Stimulated activated CD8-positive, alpha-beta memory T cell treated with anti-CD3 and anti-CD28 coated beads, Interleukin-15, amount 100 ng/mL, for 4 hours (primary cell): ENCODE measurements at places on chromosomes 3 and 15.

DNA sequence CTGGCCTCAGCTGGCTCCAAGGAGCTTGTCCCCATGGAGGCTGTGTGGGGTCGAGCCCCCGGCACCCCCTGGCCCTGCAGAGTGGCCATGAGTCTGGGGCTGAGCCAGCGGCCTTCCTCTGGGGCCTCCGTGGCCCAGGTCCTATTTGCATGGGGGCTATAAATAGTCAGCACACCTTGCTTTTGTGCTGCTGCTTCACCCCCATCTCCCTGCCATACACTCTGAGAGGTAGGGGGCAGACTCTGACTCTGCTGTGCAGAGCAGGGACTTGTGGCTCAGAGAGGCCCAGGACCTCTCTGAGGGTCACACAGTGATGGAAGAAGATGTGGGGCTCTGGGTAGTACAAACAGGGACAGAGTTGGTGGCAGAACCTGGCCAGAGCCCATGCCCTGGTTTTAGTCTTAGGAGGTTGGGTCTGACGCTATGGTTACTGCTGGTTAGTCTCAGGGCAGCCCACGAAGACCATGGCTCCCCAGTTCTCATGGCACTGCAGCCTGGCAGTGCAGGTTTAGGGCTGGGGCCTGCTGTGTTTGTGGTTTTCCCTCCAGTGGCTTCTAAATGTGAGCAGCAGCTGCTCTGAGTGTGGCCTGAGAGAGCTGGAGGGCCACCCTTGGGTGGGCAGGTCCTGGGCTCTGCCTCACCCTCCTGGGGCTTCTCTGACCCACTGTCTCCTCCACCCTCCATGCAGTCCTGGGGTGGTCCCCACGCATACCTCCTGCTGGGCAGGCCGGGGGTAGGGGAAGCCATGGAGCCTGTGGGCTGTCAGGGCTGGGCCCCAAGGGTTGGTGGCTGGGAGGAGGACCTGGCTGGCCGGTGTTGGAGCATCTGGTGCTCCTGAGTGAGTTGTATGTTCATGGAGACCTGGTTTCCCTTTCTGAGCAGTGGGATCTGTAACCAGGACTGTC lies 13.6 kb downstream of the PRKCD start:
- no peak for DNase-seq

DNA sequence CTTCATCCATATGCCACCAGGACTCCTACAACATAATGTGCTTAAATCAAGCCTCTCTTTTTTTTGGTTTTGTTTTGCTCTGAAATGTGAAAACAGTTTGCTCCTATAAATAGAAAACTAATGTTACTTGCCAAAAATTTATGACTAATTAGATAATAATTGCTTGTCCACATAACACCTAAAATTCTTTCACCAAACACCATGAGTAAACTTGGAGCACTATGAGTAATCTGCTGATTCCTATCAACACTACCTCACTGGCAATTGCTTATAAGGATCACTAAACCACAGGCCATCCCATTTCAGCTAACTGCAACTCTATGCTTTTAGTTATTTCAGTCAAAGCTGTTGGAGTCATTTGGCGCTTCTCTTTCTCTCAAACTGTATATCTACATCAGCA lies 252.7 kb downstream of the EPHA3 start:
- no peak for DNase-seq

GRCh38 chr3:26624209-26624765 lies 1.7 kb downstream of the LRRC3B start:
- no peak for DNase-seq

DNA sequence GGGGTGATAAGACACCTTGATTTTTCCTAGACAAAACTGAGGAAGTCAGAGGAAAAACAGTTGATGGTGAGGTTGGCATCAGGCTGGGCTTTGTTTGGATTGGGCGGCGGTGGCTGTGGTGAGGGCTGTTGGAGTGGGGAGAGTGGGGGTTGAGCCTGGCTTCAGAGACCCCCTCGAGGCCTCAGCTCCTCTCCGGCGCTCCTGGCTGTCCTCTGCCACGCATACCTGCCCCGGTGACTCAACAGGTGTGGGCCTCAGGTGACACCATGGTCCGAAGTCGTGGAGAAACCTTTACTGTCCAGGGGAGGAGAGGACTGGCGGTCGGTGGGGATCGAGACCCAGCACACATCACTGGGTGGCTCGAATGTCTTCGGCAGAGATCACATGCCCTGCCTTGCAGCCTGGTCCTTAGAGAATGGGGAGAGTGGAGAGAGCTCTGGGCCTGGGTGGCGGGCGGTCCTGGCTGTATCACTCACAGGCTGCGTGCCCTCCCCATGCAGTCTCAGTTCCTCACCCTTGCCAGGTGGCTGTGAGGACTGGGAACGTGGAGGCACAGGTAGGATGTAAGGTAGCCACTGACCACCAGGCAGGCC lies 2.6 kb downstream of the APBA2 start:
- DNase-seq: no peak

DNA sequence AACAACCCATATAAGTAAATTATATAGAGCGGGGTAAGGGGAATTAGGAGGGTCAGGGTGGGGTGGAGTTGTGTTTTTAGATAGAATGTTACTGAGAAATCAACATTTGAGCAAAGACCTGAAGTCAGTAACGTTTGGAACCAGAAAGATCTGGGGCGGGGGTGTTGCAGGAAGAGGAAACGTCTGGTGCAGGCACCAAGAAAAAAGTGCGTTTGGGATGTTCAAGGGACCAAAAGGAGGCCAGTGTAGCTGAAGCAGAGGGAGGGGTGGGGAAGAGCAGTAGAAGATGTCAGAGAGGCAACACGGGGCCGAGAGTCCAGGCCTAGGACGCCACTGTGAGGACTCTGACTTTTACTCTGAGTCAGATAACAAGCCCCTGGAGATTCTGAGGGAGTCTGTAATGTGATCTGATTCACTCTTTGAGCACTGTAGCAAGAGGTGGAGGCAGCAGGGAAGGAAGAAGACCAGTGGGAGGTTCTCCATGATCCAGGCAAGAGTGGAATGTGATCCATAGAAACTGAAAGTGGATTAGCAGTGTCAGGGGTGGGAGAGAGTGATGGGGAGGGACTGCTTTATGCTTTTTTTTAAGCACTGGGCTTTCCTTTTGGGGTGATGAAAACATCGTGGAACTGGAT lies 179.3 kb upstream of the CHRM5 start:
- no peak for DNase-seq

DNA sequence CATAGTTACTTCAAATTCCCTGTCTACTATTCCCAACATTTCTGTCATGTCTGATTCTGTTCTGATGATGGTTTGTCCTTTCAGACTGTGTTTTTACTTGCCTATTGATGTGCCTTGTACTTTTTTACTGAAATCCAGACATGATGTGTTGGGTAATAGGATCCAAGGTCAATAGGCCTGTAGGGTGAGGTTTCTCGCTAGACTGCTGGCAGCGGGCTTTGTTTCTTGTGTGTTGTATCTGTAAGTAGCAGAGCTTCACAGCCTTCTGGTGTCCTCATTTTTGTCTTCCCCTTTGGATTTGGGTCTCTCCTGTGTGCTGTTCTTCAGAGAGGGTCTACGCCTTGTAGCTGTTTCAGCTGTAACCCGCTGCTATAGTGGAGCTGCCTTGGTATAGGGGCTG lies 140.3 kb downstream of the GABRG3 start:
- DNase-seq: no peak

DNA sequence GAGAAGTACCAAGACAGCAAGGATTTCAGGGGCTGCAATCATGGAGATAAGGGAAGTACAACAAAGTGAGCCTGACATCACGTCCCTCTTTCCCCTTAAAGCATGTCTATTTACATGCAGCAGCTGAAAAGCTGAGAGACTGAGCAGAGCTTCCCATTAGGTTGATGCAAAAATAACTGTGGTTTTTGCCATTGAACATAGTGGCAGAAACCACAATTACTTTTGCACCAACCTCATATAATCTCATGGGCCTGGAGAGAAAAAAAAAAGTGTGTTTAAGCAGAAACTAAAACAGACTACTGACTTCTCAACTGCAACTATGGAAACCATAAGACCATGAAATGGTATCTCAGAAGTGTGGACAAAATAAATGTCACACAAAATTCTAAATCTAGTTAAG lies 48.3 kb downstream of the CCDC12 start:
- DNase-seq: no peak

DNA sequence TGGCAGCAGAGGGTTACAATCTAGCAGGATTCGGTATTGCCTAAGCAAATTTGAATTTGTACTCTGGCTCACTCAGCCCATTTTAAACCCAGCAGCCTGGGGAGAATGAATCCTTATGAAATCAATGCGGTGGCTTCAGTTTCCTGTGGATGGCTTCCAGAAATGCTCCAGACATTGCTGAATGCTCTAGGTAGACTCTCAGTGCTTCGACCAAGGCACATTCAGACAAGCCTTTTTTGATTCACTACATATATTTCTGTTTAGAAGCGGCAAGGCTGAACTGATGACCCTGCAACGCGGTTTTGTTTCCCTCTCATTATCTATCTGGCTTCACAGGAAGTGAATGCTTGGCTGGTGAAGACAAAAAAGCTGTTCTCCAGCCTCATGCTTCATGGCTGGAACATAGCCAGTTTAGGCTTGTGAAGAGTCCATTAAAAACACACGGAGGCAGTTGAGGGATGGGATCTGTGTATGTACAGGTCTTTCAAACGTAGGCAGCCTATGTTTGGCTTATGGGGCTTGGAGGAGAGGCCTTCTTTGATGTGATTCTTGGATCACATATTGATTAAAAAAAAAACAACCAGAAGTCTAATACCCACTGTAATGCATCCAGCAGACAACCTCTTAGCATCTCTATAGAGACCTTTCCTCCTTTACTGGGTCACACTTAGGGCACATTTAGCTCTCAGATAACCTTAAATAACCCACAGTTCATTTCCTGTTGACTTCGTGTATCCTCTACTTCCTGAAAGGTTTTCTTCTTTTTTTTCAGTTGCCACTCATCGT lies 400.2 kb upstream of the TBL1XR1 start:
- DNase-seq: no peak

- no peak for DNase-seq
Measured at GRCh38 chr15:81939604-81940440, 106.0 kb downstream of the MEX3B start.

DNA sequence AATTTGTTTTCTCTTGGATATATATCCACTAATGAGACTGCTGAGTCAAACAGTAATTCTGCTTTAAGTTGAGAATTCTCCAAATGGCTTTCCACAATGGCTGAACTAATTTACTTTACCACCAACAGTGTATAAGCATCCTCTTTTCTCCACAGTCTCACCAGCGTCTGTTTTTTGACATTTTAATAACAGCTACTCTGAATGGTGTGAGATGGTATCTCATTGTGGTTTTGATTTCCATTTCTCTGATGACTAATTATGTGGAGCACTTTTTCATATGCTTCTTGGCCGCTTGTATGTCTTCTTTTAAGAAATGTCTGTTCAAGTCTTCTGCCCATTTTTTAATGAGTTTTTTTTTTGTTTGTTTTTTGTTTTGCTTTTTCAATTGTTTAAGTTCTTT lies 206.2 kb downstream of the CTNNB1 start:
- DNase-seq: no peak

GRCh38 chr3:188322135-188322887 lies 168.4 kb downstream of the LPP start:
- no peak for DNase-seq

- DNase-seq: no peak
Measured at GRCh38 chr3:188239035-188239434, 85.1 kb downstream of the LPP start.

DNA sequence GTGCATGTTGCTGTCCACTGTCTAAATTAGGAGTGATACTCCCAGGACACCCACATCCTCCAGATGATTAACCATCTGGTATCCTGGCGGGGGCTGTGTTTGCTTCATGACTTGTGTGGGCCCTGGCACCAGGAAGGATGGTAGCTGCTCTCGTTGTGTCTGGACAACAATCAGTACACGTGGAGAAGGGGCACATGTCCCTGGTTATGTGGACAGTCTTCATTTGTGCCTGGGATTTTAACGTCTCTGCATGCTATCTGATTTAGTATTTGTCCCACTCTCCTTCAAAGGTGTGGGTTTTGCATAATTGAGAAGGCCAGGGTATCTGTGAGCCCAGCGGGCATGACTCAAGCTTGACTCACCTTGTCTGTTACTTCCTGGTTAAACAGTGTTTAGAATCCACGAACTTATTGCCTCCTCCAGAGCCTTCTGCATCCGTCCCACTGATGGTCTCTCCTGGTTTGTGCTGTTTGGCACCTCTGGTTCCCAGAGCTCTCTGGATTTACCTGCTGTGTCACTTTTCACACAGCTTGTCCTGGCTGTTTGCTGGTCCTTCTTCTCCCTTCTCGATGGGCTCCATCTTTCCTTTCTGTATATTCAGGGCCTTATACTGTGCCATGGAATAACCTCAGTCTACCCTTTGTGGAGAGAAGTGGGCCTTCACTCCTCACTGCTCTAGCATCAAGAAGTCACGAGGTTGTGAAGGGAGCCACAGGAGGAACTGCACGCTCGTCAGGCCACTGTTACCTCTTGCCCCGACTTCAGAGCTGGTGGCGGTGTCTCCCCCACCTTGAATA lies 32.5 kb downstream of the ARNT2 start:
- no peak for DNase-seq

GRCh38 chr15:100899601-100900000 lies 19.6 kb upstream of the LRRK1 start:
- no peak for DNase-seq

- no peak for DNase-seq
Measured at GRCh38 chr3:169199283-169199682, 464.2 kb downstream of the MECOM start.

DNA sequence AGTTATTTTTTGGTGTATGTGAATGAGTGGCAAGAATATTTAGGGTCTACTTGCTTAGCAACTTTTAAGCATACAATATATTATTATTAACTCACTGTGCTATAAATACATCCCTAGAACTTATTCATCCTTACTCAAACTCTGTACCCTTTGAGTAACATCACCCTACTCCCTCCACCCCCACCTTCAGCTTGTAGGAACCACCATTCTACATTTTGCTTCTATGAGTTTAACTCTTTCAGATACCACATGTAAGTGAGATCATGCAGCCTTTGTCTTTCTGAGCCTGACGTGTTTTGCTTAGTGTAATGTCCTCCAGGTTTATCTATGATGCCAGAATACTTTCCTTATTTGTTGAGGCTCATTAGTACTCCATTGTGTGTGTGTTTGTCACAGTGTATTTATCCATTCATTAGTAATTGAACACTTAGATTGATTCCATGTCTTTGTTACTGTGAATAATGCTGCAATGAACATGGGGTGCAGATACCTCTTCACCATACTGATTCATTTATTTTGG lies 526.9 kb downstream of the PYDC2 start:
- no peak for DNase-seq

DNA sequence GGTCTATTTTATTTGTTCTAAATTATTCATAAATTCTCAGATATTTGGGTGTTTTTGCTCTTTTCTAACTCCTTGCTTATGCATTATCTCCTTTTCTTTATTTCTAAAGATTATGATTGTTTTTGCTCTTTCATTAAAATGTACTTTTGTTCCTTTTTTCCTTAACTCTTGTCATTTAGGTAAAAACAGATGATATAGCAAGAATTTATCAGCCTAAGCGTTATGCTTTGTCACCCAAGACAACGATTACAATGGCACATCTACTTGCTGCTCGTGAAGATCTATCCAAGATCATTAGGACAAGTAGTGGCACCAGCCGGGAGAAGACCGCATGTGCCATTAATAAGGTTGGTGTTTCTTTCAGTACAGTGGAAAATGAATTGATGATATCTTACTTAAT lies 27.2 kb downstream of the FAM98B start:
- no peak for DNase-seq
